Activated effector memory CD4-positive, alpha-beta T cell treated with Interleukin-2 at 50 U/mL for 16 hours (primary cell): ENCODE measurements at places on chromosomes 5 and 9.

DNA sequence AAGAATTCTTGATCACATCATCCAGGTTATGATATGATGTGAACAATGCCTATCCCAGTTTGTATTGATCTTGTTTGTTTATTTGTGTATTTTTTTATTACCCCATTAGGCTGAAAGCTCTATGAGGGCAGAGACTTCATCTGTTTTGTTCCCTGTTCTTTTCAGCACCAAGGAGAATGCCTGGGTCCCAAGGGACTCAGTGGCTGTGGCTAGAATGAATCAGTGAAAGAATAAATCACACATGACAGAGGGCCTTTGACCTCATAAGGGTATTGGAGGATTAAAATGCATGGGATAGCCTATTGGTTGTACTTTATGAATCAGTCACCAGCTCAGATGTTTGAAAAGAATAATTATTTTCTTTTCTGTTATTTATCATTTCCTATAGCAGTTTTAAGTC lies 292.2 kb downstream of the GAS1 start:
- DNase-seq = no peak

DNA sequence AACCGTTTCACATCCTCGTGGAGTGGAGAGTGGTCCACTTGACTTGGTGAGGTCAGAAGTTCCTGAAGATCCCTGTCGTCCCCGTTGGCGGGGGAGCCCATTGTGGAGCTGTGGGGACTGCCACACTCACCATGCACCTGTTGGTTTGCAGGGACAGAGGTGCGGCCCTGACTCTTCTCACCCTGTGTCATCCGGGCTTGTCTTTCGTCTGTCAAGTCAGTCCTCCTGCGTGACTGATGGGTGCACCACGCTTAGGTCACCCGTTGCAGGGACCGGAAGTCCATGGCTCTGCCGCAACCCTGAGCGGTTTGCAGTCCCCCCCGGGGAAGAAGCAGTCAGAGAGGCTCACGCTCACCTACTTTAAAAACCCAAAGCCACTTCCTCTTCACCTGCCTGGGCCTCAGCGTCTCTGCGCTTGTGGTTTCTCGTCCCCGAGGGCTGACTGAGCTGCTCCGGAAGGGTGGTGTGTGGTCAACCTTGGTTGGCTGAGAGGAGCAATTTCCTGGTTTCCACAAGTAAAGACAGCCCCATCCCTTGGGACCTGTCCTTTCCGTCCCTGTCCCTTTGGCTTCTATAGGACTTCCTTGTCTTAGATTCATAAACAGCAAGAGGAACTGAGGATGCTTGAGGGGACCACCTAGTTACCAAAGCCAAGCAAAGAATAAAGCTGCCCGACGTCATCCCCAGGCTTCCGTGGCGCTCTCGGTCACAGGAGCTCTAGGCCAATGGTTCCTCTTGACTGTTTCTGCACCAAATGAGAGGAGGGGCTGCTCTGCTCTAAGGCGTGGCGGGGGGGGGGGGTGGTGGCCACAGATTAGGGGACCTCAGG lies 53.2 kb downstream of the USP20 start:
- DNase-seq = peak; percentile 91

DNA sequence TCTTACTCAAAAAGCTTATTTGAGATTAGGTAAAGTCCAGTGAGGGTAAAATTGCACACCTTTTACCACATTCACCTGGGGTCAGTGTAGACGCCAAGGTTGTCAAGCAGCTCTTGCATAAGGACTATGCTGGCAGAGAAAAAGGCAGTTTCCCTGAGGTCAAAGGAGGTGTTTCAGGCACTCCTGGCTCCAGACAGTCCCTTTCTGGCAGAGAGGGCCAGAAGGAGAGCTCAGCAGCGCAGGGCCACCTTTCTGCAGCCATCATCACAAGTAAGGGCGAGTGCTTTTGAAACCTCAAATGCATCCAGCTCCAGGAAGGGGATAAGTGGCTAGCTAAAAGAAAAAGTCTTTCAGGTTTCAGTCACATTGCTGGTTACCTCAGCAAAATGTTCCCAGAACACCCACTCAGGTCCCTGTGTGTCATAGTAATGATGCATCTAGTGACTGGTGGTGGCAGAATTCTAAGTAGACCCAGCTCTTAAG lies 16.7 kb upstream of the IL13 start:
- no peak for DNase-seq

- DNase-seq = no peak
These were observed 442.0 kb upstream of the MEF2C start for GRCh38 chr5:89324990-89325389.

DNA sequence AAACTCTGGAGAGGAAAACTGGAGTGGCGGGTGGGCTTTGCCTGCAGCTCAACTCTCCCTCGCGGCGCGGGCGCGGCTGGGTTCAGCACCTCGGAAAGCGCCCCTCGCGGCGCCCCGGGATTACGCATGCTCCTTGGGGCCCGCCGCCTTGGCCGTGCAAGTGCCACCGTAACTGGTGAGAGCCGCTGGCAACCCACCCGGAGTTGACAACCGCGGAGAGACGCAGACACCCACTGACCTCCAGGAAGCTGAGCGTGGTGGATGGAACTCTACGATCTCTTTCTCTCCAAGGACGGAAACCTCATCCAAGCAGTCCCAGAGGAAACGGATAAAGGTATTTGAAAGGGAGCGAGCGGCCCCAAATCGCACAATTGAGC lies 194 bp upstream of the RXFP3 start:
- DNase-seq = peak; percentile 7
